Activated T-cell treated with anti-CD3 and anti-CD28 coated beads, Interleukin-2, amount 50 U/mL, for 1 hour (primary cell): ENCODE measurements at places on chromosomes 13 and 19.

- no peak for DNase-seq
Measured at GRCh38 chr19:57028804-57029525, 90.8 kb upstream of the USP29 start.

GRCh38 chr13:76439546-76439945 is 446.7 kb downstream of the KCTD12 start:
- DNase-seq, result no peak

DNA sequence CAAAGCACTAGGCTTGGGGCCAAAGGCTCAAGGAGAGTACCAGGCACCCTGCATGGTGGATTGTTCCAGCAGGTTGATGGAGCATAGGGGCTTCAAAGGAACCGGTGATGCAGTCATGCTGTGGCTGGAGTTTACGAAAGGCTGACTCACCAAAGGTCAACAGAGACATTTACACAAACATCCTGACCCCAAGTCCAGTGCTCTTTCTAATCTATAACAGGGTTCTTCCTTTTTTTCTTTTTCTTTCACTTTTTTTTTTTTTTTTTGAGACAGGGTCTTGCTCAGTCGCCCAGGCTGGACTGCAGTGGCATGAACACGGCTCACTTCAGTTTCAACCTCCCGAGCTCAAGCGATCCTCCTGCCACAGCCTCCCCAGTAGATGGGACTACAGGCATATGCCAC is 35.6 kb upstream of the TPTE2 start:
- no peak for DNase-seq

- no peak for DNase-seq
Measured at GRCh38 chr13:109840201-109840892, 54.0 kb upstream of the IRS2 start.
